Left ventricle myocardium superior (tissue), 1 donor: ENCODE measurements at places on chromosomes 3 and 15. TPM values are rescaled to one million over a fixed set of nuclear protein-coding genes. Genes with fewer than 3 reads are reported as not detected.

The CX3CR1 gene
- 1.7 TPM for total RNA-seq

- DNase-seq = no peak
Measured at GRCh38 chr3:54681706-54682105, 246.2 kb downstream of the LRTM1 start.

DNA sequence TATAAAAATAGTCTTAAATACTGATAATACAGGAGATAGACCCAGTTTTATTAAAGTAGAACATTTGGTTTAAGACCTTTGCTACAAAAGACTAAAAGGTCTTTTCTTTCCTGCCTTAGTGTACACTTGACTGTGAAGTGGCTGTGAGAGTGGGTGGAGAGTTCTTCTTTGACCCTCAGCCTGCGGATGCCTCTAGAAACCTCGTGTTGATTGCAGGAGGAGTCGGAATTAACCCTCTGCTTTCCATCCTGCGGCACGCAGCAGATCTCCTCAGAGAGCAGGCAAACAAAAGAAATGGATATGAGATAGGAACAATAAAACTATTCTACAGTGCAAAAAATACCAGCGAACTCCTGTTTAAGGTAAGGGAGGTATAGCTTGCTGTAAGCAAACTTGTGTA, 36.5 kb downstream of the OXNAD1 start:
- DNase-seq = no peak

- no peak for DNase-seq
Measured at GRCh38 chr15:57522148-57522547, 69.6 kb upstream of the MYZAP start.

- no peak for DNase-seq
Measured at GRCh38 chr3:181629711-181630110, 82.0 kb upstream of the SOX2 start.
